ENCODE measurements at places on chromosomes 3 and 15.

GRCh38 chr3:77323626-77324025, 283.7 kb downstream of the ROBO2 start:
- no peak for DNase-seq

GRCh38 chr3:71355862-71356261, 227.7 kb downstream of the FOXP1 start:
- no peak for DNase-seq

- no peak for DNase-seq
These were observed 12.8 kb downstream of the GABRG3 start for GRCh38 chr15:26983822-26984221.

DNA sequence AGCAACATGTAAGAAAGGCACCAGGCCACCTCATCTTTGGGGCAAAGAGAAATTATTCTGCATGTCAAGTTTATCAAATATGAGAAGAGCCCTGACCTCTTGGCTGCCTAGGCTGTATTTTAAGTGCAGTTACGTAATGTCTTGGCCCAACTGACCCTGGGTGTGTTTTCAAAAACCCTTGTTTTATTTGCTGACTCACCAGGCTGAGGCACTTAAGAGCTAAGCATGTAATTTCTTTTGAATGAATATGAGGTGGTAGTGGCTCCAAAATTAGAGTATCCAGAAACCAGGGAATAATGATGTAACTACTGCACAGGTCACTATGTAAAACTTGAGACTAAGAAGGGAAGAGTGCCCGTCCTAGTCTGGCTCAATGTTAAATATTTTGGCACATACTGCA, 24.3 kb downstream of the PGPEP1L start:
- no peak for DNase-seq

DNA sequence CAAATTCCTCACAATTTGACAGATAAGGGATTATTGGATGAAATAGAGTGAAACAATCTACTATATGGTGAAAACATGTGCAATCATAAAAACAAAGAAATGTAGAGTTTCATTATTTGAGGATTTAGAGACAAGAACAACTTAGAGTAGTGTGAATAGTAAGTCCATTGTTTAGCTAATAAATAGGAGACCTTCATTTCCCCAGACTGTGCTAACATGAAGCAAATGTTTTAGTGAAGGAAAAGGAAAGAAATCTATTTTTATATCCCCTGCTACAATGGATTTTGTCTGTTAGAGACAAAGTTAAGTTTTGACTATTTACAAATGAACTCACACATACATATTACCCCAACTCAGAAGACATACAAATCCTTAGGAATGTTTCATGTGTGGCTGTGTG, 77.8 kb downstream of the EFL1 start:
- peak; percentile 90 for DNase-seq

DNA sequence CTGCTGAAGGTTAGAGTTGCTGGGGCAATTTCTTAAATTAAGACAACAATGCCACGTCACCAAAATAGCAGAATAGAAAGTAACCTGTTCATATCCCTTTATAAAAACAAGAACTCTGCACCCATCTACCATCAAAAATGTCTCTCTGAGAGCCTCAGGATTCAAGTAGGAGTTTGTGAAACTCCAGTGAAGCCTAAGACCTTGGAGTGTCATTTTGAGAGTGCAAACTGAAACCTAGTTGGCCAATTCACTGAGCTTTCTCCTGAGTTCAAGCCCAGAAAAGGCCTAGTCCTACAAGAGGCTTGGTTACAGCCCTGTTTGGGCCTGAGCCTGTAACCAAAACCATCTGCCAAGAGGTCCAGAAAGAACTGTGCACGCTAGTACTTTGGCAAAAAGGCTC, 335.1 kb downstream of the EFHB start:
- no peak for DNase-seq
